ENCODE measurements at places on chromosomes 5 and 9.

- no peak for DNase-seq
Measured at GRCh38 chr5:68242743-68243142, 27.2 kb downstream of the PIK3R1 start.

- no peak for DNase-seq
Measured at GRCh38 chr5:9815051-9815450, 184.9 kb upstream of the TAS2R1 start.

GRCh38 chr5:37685816-37686215, 154.0 kb downstream of the GDNF start:
- no peak for DNase-seq

GRCh38 chr9:122572456-122572855, 10.7 kb downstream of the OR1L8 start:
- no peak for DNase-seq

DNA sequence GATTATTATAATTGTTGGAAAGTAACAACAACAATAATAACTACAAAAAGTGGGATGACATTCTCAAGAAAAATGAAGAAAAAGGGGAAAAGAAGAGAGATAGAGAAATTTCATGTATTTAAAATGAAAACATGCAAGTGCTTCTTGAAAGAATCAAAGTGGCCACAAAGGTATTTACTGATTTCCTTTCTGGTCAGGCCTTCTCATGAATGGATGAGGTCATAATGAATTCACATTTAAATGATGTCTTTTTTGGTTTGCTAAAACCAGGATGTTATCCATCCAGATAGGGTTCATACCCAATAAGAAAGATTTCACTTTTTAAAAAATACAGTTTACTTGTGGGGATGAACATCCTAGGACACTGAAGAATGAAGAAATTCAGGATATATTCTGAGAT, 446.4 kb upstream of the PTGER4 start:
- DNase-seq: no peak

DNA sequence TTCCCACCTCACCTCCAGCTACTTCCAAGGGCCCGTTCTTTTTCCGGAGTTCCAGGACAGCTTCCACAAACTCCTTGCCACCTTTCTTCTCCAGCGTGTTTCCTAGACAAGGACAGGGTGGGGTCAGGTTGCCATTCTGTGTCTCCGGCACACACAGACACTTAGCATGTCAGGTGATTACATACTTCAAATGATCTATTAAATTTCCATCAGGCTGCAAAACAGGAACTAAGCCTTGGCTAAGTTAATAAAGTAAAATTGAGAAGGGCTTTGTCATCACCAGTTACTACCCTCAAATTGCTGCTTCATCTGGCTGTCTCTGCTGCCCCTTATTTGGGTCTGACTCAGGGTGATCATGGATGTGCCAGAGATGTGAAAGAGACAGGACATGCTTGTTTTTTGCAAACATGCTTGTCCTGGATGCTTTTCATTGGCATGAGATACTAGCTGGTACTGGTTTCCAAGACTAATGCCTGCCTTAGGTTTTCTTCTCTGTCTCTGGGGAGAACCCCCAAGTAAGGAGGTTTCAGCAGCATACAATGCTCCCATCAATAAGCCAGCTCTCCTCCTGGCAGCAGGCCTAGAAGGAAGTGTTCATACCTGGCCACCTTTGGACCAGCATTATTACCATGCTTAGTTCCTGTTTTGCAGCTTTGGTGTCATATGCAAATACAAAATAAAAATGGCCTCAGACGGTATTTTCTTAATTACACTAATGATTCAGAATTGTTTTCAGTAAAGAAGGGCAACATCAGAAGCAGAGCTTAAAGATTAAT, 52.9 kb downstream of the MACROH2A1 start:
- DNase-seq: no peak

GRCh38 chr9:116175614-116176013, 22.0 kb downstream of the PAPPA start:
- no peak for DNase-seq

Measured in stimulated activated CD4-positive, alpha-beta T cell treated with anti-CD3 and anti-CD28 coated beads, Interleukin-12 subunit alpha, Interleukin-12 subunit beta, amount 100 ng/mL, for 24 hours (primary cell).